ENCODE measurements at places on chromosomes 2 and 18.

DNA sequence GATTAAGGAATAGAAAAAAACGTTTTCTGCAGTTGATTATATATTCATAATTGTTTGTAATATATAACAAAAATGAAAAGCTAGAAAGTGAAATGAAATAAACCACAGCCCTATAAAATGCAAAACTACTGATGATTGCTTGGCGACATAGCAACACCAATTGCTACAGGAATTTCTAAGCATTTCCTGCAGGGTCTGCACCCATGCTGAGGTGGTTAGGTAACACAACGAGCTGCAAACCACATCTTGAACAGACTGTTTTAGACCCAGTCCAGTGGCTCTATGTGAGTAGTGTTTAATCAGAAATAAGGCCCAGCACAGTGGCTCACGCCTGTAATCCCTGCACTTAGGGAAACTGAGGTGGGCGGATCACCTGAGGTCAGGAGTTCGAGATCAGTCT, 17.2 kb upstream of the UGT1A9 start:
- no peak for DNase-seq

GRCh38 chr2:184371641-184372040, 226.7 kb upstream of the ZNF804A start:
- DNase-seq, result no peak

- no peak for DNase-seq
Measured at GRCh38 chr18:24060644-24061043, 46.1 kb downstream of the TTC39C start.

- DNase-seq, result no peak
Measured at GRCh38 chr2:136065384-136065783, 52.6 kb downstream of the CXCR4 start.

DNA sequence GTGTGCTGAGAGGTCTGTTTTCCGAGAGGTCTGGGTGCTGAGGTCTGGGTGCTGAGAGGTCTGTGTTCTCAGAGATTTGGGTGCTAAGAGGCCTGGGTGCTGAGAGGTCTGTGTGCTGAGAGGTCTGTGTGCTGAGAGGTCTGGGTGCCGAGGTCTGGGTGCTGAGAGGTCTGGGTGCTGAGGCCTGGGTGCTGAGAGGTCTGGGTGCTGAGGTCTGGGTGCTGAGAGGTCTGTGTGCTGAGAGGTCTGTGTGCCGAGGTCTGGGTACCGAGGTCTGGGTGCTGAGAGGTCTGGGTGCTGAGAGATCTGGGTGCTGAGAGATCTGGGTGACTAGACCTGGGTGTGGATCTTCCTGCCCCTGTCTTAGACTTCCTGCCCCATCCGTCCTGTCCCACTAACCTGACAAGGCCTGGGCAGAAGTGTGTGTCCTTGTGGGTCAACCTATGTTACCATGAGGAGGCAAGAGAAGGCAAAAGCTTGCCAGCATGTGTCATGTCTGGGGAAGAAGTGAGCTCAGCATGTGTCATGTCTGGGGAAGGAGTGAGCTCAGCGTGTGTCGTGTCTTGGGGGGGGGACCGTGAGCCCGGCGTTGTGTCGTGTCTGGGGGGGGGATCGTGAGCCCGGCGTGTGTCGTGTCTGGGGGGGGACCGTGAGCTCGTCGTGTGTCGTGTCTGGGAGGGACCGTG, 69.3 kb downstream of the KCNG2 start:
- DNase-seq, result no peak

DNA sequence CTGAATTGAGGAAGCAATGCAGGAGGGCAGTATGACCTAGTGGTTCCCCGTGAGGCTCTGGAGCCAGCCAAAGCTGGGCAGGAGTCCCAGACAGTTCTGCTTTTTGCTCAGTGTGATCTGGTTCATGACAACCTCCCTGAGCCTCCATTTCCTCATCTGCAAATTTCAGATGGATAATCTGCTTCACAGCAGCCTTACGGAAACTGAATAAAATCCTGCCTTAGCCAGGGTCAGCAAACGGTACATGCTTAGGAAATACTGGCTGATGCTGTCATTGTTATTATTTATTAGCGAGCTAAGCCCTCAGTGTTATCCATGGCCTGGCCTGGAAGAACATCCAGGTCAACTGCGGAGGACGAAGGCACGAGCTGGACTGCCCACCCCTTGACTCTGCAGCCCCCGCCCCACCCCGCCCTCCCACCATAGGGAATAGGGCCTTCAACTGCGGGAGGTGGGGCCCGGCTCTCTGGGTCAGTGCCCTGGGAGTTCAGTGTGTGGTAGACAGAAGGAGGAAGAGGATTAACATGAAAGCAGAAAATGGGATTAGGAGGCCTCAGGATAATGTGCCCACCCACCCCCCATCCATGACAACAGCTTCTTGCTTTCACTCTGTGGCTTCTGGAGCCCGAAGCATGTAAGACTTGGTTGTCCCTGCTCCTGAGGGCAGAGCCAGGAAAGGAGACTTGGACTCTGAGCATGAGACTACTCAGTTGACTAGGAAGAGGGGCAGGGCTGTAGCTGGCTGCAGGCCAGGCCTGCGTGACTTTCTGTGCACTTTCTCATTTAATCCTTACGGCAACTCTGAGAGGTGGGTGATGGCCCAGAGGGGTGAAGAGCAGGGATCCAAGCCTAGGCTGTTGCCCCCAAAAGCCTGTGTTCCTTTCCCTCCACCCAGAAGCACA, 13.1 kb downstream of the PKDCC start:
- DNase-seq, result no peak

GRCh38 chr2:135742325-135742757, 686 bp downstream of the UBXN4 start:
- DNase-seq, result no peak

DNA sequence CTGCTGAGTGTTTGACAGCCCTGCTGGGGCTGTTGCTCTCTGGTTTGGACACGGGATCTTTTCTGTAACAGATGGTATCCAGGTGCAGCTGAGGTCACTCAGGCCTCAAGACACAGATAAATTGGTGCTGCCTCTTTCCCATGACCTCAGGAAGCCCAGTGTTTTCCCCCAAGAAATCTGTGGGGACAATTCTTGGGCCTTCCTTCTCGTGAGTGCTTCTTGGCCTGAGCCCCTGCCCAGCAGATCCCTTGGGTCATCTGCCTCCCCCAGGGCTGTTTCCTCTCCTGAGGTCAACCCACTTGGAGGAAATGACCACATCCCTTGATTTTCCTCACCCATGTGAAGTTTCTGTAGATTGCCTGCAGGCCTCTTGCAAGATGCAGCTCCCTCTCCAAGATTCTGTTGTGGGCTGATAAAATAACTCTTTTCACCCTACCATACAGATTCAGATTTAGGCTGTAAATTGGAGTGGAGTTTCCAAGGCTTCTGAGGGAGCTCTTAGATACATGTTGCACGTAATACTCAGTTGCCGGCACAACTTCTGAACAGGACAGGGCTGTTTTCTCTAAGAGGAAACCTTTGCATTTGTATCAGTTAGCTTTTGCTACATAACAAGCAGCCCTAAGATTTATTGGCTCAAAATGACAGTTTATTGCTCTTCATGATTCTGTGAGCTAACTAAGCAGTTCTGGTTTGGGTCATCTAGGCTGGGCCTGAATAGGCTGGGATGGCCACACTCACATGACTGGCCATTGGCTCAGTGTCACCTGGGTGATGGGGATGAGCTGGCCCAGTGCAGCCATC, 13.1 kb downstream of the ZAP70 start:
- DNase-seq, result no peak

DNA sequence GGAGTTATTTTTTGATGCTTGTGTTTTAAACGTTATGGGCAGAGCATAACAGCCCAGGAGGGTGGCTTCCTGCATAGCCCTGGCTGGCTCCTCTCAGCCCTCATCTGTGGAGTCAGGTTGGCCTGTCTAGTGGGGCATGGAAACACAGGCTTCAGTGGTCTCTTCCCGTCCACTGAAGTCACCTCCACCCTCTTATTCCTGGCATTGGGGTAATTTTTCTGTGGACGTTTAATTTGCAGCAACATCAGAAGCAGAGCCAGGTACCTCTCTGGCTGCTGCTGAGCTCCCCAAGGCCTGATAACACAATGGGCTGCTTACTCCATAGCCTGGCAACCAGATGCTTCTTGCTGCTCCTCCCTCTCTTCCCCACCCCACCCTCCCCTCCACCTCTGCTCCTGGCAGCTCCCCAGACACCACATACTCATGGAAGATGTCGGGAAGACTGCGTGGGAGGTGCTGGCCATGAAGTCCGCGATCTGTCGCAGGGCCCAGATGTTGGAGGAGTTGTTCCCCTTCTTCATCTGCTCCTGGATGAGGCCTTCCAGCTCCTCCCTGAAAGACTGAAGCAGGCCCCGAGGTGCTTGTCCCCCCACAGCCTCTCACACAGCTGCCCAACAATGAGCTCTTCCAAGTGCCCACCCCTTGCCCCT, 64.0 kb downstream of the ADD2 start:
- DNase-seq, result no peak

GRCh38 chr18:34385311-34385710, 160.6 kb upstream of the NOL4 start:
- no peak for DNase-seq

- peak; percentile 36 for DNase-seq
Measured at GRCh38 chr2:196230061-196230854, 58.9 kb upstream of the STK17B start.

GRCh38 chr18:58076052-58076451, 32.0 kb downstream of the NEDD4L start:
- no peak for DNase-seq

GRCh38 chr2:180980943-180981911, 822 bp downstream of the UBE2E3 start:
- DNase-seq, result no peak

- no peak for DNase-seq
Measured at GRCh38 chr2:237309011-237309410, 105.0 kb downstream of the COL6A3 start.

DNA sequence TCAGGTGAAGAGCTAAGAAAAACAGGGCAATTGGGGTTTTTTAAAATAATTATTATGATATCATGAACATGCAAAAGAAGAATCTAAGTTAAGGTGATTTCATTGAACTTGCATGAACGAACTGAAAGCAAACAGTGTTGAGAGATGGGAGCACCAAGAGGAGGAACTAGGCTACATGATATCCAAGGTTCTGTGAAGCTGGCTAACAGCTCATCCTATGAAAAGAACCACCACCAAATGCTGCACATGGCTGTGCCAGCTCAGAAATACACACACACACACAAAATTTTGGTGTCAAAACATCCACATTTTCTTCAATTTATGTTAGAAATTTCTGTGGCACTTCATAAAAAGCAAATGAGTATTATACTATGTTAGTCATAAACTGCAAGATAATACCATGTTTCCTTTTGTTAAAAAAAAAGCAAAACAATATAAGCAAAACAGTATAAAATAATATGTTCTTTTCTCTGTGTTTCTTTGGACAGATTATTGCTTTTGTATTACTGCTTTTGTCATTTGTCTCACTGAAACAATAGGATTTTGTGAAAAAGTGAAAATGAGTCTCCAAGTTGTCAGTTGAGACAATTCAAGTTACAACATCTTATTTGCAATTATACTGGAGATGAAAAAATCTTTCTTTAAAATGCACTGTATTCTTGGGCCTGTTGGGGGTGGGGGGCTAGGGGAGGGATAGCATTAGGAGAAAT, 12.6 kb upstream of the TTC32 start:
- no peak for DNase-seq

DNA sequence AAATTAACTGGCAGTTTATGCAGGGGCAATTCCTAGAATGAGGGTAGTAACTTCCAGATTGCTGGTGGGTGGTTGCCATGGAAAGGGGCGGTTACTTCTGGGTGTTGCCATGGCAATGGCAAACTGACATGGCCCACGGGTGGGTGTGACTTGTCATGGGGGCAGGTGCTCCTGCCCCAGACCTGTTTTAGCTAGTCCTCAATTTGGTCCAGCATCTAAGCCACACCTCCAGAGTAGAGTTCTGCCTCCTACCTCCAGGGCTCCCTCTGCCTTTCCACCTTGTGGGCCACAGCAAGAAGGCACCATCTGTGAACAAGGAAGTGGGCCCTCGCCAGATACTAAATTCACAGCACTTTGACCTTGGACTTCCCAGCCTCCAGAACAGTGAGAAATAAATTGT, 148.7 kb downstream of the TFCP2L1 start:
- no peak for DNase-seq

DNA sequence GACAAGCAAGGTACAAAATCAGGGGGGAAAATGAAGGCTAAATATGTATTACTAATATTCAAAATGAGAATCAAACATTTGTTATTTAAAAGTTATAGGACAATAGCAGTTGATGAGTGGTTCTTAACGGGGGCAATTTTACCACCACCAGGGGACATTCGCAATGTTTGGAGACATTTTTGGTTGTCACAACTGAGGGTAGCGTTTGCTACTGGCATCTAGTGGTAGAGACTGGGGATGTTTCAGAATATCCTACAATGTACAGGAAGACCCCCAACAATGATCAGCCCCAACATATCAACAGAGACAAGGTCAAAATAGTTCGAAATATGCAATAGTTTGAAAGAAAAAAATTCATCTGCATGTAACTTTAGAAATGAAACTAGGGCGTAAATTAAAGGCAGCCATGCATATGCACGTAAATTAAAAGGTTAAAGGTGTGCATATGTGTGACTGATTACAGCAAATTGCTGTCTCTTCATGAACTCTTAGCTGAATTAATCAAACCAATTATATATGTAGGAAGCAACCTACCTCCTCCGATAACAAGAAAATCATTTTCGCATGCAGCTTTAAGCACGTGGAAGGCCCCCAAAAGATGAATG, 61.2 kb upstream of the CUL3 start:
- DNase-seq, result no peak

- no peak for DNase-seq
Measured at GRCh38 chr2:205698286-205699268, 16.3 kb downstream of the NRP2 start.

DNA sequence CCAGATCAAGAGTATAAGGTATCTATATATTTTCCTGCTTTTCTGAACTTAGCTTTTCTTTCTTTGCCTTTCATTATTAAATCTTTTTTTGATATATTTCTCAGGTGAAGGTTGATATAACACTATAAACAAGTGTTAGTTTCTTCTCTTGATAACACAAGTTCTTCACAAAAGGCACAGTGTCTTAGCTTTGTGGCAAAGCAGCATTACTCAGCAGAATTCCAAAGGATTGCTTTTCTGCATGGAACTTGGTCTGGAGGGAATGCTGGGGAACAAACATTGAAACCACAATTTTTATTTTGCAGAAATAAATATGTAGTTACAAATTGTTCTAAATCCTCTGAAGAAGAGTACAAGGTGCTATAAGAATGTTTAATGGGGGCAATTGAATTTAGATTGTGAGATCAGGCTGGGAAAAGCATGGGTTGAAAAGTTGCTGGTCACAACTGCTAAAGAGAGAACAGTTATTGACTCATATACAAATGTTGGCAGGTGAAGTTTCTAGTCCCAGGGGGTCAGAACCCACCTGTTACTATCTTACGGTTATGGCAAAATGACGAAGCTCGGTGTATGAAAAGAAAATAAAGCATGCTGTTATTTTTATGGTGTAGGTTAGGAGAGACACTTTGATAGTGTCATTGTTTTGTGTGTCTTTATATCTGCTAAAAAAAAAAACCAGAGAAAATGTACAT, 68.2 kb downstream of the UBR3 start:
- no peak for DNase-seq

DNA sequence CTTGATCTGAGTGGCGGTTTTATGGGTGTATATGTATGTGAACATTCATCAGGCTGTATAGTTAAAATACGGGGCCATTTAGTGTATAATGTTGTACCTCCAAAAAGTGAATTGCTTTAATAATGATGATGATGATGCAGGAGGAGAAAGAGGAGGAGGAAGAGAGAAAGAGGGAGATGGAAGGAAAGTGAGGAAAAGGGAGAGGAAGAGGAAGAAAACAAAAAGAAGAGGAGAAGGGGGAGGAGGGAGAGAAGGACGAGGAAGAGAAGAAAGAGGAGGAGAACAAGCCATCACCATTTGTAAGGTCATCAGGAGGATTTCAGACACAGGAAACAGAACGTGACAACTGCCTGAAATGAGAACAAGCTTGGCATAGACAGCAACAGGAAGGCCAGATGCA, 168.4 kb upstream of the NCKAP5 start:
- DNase-seq, result no peak

GRCh38 chr2:95372845-95373244, 29.7 kb upstream of the FAHD2A start:
- DNase-seq, result no peak

Measured in stimulated activated CD4-positive, alpha-beta T cell treated with anti-CD3 and anti-CD28 coated beads, TNF-alpha, amount 100 ng/mL, for 4 hours (primary cell).